NCI-H1417 (cell line): ENCODE measurements at places on chromosomes 1 and 21.

DNA sequence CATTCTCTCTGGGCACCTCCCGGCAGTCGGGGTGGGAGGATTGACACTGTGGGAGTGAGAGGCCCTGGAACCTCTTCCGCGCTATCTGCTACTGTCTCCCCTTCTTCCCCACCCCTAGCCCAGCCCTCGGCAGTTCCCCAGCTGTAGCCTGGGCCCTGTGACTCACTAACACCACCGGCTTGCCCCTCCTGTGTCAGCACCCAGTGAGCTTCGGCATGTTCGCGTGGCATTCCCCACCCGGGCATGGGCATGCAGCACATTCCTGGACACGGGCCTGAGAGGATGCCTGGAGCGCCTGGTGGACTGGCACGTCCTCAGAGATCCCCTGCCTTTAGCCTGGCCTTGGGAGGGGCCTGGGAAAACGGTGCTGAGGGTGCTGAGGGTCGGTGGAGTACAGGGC, 1.3 kb downstream of the CDK18 start:
- DNase-seq = no peak

- DNase-seq = no peak
Measured at GRCh38 chr1:43436371-43436770, 17.4 kb downstream of the HYI start.

DNA sequence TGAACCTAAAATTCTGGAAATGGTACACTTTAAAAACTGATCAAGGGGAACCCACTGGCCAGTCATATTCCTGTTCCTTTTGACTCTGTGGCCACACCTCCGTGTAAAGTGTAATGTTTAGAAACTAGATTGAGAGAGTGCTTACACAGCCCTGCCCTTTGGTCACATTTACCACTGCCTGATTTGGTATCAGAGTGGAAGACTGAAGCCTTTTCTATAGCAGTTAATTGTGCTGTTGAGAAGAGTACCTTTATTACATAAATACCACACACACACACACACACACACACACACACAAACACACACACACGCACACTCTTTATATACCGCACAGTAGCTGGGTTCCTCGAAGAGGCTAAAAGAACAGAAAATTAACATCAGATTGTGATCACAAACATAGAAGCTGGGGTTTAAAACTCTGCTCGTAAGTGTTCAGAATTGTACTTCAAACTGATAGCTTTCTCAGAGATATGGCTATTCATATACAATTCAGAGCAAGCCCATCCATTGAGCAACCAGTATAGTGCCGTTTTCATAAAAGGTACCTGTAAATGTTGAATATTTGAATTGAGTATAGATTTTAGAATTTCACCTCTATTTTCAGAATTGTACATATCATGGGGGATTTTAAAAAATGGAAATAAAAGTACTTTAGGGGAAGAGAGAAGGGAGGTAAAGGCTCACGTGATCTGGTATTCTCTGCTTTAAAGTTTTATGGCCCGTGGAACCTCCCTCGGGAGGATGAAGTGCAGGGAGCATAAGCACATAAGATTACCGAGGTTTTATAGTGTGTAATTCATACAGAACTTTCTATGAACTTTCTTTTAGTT, 37.5 kb downstream of the CAMTA1 start:
- DNase-seq = no peak

GRCh38 chr1:2595812-2596529, 9.4 kb downstream of the PRXL2B start:
- DNase-seq = no peak

DNA sequence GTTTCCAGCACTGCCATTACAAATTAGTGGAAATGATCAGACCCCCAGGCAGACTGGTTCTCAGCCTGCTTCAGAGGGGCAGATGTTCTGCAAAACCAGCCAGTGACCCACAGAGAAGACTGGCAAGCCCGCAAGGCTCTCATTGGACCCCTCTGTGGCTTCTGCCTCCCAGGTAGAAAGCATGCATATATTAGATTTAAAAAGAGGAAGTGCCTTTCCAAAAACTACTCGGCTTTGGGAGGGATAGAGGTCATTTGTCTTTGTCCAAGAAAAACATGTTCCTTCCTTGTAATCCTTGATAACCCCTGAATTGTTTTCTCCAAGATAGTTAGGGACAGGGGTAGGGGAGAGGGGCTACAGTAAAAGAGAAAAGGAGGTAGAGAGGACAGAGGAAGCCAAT, 11.8 kb downstream of the HIVEP3 start:
- no peak for DNase-seq

GRCh38 chr1:192913683-192914082, 104.8 kb downstream of the RGS2 start:
- DNase-seq = no peak

- DNase-seq = no peak
Measured at GRCh38 chr1:224447251-224447650, 12.7 kb upstream of the WDR26 start.

DNA sequence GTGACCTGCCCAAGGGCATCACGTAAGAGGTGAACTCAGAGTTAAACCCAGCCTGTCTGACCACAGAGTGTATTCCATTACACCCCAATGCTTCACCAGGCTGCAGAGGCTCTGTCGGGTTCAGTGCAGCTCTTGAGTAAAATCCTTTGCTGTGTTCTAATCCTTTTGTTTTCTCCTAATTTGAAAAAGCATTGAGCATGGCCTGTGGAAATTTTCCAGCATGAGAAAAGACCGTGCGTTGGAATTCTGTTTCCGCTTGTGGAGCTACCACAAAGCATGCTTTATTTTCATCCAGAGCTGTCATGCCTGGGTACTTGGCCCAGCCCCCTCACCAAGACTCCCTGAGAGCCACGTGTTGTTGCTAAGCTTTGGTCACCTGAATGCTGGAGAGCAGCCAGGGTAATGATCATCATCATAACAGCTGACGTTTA, 317.6 kb downstream of the PRDM2 start:
- DNase-seq = peak; percentile 82

DNA sequence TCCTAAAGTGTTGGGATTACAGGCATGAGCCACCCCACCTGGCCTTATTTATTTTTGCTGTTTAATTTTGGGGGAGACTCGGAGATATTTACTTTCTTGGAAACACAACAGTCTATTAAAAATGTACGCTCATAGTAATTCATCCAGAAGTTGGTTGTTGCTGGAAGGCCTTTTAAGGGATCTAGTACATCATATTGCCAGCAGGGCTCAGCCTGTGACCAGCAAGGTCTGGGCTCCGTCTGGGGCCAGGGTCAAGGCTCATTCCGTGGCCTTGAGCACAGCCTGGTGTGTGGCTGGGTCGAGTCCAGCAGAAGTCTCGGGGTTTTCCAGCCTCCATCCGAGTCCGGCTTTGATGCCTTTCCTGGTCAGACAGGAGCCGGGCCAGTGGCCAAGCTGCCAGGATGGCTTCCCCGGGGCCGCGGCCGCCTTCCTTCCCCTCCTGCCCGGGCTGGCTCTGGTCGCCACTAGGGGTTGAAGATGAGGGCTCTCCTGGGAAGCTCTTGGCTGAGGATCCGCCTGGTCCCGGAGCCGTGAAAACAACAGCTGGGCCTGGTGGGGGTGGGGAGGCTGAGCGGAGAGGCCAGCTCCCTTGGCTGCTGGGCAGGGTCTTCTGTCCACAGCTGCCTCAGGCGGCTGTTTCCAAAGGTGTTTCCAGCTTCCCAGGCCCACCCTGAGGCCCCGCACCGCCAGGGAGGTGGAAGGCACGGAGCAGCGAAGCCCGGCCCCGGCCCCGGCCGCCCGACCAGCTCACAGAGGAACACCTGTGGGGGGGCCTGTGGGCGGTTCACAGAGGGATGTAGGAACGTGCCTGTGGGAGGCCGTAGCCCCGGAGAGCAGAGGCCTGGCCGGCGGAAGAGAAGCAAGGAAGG, 5.1 kb upstream of the VWA1 start:
- no peak for DNase-seq

DNA sequence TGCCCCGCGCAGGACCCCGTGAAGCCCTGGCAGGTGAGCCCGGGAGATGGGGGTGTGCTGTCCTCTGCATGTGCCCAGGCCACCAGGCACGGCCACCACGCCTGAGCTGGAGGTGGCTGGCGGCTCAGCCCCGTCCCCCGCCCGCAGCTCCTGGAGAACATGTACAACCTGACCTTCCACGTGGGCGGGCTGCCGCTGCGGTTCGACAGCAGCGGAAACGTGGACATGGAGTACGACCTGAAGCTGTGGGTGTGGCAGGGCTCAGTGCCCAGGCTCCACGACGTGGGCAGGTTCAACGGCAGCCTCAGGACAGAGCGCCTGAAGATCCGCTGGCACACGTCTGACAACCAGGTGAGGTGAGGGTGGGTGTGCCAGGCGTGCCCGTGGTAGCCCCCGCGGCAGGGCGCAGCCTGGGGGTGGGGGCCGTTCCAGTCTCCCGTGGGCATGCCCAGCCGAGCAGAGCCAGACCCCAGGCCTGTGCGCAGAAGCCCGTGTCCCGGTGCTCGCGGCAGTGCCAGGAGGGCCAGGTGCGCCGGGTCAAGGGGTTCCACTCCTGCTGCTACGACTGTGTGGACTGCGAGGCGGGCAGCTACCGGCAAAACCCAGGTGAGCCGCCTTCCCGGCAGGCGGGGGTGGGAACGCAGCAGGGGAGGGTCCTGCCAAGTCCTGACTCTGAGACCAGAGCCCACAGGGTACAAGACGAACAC, 1.8 kb downstream of the TAS1R3 start:
- no peak for DNase-seq

DNA sequence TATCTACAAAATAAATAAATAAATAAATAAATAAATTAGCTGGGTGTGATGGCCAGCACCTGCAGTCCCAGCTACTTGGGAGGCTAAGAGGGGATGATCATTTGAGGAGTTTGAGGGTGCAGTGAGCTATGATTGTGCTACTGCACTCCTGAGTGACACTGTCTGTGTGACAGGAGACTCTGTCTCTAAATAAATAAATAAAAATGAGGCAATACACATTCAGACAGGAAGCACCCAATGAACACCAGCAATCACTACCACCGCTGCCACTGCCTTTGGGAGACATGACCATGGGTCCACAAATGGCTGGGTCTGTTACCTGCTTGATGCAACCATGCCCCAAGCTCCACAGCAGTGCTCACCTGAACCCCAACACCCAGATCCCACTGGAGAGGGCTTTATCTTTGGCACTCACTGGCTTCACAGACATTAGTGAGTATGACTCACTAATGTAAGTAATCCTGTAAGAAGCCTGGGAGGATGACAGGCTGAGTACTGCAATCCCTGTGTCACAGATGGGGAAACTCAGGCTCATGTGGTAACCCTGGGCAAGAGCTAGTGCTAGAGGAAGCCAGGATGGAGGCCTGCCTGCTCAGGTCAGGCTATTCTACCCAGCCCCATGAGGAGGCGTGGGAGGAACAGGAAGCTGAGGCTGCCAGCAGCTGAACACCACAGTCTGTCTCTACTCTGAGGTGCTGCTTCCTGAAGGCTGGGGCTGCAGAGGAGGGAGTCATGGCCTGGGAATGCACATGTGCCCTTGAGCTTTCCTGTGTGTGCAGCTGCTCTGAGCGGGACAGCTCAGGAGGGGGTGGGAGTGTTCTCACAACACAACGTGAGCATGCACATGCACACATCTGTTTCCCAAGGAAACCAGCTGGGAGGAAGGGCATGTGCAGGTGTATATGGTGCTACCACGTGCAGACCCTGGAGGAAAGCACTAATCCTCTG, 43.0 kb downstream of the SLC9A1 start:
- peak; percentile 69 for DNase-seq

DNA sequence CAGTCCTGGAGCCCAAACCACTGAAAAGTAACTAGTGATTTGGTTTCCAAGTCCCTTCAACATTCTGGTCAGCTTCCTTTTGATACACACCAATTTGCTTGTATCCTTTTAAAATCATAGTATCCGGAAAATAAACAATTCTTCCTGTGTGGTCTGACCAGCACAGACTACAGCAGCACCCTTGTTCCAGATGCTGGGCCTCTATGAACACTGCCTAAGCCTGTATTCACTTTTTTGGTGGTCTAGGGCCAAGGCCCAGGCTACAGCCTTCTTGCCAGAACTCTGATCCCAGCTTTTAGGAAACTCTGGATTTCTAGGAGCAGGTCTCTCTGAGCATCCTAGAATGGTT, 801 bp upstream of the DDAH1 start:
- no peak for DNase-seq

- no peak for DNase-seq
Measured at GRCh38 chr1:35714921-35715567, 3.6 kb downstream of the C1orf216 start.

DNA sequence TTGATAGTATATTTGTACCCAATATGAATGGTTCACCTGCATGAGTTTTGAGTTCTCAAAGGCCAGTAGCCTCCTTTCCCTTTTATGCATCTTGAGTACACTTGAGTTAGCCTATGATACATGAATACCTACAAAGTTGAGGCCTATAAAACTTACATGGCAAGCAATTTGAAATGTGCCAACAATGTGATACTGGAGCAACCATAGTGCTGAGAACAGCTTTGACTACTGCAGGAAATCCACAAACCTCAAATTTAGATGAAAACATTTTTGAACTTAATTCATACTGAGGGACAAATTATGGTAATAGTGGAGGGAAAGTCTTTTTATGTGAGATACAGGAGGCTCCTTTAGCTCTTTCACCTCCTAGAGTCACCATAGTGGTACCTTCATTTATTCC, 37.4 kb downstream of the LEPR start:
- DNase-seq = no peak

- DNase-seq = peak; percentile 28
Measured at GRCh38 chr1:154329152-154329521, 3.8 kb downstream of the ATP8B2 start.

DNA sequence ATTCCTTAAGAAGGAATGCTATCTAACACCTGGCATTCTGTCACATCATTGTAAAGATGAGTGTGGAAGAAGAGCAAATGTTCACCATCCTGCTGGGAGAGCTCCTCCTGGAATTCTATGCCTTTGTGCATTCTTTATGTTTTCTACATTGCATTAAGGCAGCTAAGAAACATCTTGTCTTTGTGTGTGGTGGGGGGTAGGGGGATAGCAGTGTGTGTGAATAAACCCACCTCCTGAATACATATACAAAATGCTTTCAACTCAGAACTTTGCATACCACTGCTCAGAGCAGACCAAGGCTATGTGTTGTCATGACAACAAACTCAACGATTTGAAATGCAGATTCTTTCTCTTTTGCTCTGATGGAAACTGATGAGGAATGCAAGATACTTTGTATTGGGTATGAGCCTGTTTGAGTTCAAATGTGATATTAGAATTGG, 193.6 kb upstream of the KAZN start:
- no peak for DNase-seq

DNA sequence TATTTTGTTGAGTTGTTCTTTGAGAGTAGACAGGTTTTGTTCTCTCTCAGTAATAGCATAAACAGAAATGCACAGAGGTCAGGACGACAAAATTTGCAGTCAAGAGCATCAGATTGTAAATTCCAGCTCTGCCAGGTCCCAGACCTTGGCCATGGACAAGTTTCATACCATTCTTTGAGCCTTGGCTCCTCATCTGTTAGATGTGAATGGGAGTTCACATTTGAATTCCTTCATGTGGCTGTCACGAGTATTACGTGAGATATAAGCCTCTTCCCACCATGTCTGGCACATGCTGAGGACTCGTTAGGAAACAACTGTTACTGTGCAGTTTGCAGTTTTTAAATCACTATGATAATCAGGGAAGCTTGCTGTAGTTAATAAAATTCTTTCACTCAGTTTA, 93.2 kb upstream of the KCTD3 start:
- no peak for DNase-seq

- DNase-seq = no peak
Measured at GRCh38 chr1:56188221-56188620, 391.1 kb downstream of the PLPP3 start.

DNA sequence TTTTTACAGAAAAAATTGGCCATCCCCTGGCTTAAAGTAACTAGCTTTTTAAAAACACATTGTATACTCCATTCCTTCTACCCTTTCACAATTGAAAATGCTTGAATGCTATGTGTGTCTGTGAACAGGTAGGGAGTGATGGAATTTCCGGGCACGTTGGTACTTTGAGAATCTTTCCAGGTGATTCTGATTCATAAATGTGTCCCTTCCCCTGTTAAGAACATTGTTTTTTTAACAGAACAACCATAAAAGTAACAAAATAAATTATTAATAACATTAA, 57.4 kb upstream of the QSOX1 start:
- no peak for DNase-seq
